Heart right ventricle (tissue), 16 donors: ENCODE measurements at places on chromosomes 7 and 10.

- no peak for DNase-seq
Observed at GRCh38 chr7:90994121-90994520, 270.1 kb upstream of the FZD1 start.

- no peak for DNase-seq
Observed at GRCh38 chr7:135514856-135515255, 5.0 kb upstream of the CNOT4 start.

GRCh38 chr7:35865287-35865686, 64.4 kb downstream of the SEPTIN7 start:
- DNase-seq = no peak

DNA sequence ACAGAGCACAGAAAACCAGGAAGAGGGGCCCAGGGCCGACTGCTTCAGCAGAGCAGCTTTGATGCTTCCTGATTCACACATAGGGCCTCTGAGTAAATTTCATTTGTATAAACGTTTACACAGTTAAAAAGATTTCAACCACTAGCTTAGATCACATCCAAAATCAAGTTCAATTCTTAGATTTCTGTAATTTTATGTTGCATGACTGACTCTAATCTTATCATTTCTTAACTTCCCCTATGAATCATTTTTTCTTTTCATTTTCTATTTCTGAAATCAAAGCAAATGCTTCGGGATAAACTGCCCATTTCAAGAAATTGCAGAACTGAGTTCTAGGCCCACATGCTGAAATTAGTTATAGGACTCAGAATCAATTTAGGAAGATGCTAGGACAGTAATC, 224.7 kb downstream of the INHBA start:
- no peak for DNase-seq

GRCh38 chr7:128160296-128160695, 80.8 kb upstream of the LEP start:
- no peak for DNase-seq

- no peak for DNase-seq
Observed at GRCh38 chr7:127979113-127979727, 52.0 kb downstream of the LRRC4 start.

DNA sequence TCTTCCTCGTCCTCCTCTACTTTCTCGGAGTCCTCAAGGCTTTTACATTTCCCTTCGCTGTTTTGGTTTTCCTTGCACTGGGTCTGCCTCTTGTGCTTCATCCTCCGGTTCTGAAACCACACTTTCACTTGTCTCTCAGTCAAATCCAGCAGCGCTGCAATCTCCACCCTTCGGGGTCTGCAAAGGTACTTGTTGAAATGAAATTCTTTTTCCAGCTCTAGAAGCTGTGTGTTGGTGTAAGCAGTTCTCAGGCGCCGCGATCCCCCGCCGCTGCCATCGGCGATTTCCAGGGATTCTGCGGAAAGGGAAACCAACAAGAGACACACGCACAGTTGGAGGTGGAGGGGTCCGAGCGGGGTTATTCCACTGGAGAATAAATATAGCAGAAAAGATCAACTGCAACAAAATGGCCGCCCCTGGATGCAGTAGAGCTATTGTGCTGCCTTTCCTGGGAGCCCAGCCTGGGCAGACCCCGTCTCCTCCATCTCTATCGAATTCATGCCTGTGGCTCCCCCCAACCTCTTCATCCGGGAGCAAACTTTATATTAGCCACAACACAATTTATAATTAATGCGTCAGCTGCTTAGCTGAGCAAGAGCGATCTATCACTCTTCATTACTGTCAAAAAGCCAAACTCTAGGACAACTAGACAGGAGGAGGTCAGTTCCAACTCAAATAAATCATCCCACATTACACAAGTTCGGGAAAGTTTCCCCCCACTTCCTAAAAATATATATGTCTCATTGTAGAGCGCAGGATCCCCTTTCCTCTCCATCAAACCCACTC, 1.1 kb downstream of the HOXA2 start:
- no peak for DNase-seq

- no peak for DNase-seq
Observed at GRCh38 chr10:16449454-16449853, 12.6 kb downstream of the PTER start.

DNA sequence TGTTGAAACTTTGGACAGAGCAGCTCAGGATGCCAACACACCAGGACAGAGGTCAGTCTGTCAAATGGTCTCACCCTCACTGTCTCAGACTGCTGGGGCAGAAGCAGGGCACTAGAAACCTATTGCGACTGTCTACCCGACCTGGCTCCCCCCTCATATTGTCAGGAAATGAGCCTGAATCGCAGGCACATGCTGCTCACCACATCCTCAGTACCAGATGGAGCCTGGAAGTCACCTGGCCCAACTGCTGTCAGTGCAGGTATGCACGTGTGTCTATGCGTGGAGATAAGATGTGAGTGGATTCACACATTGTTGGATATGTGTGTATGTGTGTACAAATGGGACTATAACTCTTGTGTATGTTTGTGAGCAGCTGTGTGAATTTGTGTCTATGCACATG, 3.2 kb upstream of the CDHR1 start:
- no peak for DNase-seq

DNA sequence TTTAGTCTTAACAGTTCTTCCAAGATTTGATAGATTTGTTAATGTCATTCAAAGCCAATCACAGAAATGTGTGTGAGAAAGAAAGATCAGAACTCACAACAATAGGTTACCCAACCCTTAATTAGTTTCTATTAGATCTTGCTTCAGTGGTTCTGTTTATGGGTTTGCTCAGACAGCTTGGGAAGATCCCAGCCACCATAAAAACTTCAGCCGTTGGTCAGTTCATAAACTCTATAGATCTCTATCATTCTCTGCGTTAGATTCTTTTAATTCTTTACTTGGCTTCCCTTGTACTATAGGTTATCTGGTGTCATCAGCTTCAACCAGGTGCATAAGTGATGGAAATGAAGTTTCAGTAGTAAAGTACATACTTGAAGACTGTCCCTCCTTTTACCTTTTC, 54.4 kb downstream of the ZNF277 start:
- DNase-seq = no peak

DNA sequence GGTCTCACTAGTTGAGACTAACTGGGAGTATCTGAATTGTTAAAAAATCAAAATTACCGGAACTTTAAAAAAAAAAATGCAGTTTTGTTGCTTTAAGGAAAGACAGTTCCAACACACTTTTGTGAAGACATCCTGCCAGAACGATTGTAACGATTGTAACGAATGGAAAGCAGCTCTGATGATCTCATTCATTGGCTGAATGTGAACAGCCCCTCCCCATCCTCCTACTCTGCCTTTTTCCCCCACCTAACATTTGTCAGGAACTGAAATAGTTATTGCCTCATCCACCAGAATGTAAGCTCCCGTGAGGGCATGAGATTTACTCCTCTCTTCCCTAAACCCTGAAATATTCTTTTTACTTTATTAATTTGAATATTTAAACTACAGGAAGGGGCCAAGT, 23.1 kb upstream of the ZC3HAV1L start:
- peak; percentile 50 for DNase-seq

- DNase-seq = no peak
Observed at GRCh38 chr10:131868436-131868835, 32.4 kb upstream of the PPP2R2D start.

- no peak for DNase-seq
Observed at GRCh38 chr10:70847659-70848360, 32.1 kb downstream of the SGPL1 start.

DNA sequence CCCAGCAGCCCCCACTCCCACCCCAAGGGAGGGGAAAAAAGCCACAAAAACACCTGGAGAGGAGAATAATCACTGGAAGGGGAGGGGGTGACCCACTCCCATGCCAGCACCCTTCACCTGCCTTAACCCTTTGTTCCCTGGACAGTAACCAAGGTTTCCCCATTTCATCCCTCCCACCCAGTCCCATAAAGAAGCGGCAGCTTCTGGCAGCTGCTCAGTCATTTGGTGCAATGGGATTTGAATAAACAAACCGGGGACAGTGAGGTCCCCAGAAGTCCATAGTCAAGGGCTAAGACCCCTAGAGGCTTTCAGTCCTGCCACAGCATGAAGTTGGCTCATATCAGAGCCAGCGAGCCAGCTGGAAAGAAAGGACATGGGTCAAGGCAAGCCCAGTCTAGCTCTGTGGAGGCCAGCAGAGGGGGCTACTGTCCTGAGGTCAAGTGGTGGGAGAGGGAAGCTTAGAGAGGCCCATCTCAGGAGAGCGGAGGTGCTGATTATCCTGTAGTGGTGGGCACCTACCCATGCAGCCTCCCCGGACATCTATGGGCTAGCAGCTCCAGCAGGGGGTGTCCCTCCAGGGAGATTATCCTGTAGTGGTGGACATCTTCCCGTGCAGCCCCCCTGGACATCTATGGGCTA, 58.9 kb upstream of the LBX1 start:
- DNase-seq = no peak

GRCh38 chr10:23478570-23478969, 39.7 kb downstream of the OTUD1 start:
- DNase-seq = no peak

- DNase-seq = no peak
Observed at GRCh38 chr7:112130729-112131410, 75.3 kb downstream of the DOCK4 start.

DNA sequence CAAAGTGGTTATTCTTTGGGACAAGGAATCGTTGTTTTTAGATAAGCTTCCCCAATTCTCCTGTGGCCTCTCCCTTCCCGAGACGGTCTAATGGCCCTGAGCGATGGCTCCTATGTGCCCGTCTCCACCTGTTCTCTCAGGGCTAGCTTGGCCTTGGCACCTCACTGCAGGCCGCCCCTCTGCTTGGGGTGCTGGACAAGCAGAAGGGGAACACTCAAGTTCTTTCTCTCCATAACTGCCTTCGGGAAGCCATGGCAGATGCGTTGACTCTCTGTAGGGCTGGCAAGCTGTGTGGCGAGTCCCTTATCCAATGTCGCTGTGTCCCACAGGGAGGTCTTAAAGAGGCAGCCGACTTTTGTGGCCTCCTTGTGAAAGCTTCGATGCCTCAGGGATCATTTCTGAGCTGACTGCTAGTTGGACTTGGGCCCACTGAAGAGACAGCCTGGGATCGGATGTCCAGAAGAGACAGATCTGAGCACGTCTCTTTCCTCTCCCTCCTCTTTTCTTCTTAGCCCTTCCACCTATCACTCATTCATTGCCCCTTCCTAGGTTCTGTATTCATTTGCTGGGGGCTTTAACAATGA, 70.8 kb downstream of the GRK5 start:
- no peak for DNase-seq

- no peak for DNase-seq
Observed at GRCh38 chr10:15361131-15361530, 10.0 kb downstream of the FAM171A1 start.

DNA sequence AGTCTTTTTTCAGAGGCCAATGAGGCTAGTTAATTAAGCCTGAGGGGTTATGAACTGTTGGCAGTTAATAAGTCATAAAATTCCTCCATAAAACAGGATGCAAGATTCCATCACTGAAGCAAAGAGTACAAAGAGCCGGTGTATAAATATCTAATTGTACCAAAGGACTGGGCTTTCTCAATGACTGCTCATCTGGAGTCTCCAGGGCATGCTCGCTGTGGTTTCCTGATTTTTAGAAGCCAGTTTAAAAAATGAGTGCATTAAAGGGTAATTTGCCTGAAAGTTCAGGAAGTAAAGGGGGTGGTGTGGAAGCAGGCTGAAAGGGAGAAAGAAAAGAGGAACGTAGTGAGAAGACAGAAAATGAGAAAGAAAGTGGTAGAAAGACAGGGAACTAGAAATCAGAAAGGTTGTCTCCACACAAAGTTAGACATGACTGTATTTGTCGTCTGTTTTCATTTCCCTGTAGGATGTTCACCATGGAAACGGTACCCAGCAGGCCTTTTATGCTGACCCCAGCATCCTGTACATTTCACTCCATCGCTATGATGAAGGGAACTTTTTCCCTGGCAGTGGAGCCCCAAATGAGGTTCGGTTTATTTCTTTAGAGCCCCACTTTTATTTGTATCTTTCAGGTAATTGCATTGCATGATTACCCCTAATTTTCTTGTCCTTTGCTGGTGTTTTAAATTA, 282.3 kb downstream of the TWIST1 start:
- DNase-seq = no peak

DNA sequence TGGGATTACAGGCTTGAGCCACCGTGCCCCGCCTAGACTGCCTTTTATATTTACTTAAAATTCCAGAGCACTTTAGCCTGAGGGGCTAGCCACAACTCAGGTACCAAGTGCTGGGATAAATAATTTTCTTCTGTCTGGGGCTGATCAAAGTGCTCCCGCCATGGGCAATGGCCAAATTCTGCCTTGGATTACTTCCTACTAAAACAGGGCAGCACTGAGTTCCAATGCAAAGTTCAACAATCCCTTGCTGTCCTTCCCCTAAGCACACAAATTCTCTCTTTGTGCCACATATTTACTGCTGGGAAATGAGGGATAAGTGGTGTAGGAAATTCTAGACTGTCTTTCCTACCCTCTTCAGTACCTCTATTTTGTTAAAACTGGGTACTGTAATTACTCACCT, 34.4 kb upstream of the ZNF92 start:
- DNase-seq = no peak

GRCh38 chr10:22997096-22997495, 69.2 kb downstream of the ARMC3 start:
- DNase-seq = no peak

DNA sequence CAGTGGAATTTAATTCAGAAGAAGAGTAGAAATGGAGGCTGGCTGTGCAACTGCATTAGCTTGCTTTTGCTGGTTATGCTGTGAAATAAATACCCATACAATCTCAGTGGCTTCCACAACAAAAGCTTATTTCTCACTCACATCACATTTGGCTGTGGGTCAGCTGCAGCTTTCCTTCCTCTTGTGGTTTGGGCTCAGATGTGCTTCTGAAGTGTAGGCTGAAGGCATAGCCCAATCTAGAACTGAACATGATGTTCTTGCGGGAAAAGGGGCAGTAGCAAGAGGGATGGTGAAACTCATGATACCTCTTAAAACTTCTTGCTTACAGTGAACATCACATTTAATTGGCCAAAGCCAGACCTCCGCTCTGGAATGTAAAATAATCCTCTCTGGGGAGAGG, 119.9 kb downstream of the HECW1 start:
- no peak for DNase-seq

- DNase-seq = no peak
Observed at GRCh38 chr10:22699976-22700375, 14.4 kb downstream of the PIP4K2A start.

DNA sequence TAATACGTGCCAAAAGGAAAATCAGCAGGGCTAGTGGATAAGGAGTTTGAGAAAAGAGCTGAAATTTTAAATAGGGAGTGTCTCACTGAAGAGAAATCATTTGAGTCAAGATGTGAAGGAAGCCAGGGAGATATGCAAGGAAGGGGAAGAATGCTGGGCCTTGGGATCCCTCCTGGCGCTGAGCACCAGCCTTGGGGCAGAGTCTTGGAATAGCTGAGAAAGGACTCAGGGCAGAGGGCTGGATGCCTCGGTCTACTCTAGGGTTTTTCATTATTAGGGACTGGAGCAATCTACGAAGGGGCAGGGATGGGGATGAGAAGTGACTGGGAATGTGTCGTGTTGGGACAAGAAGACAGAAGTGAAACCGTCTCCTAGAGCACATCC, 484 bp downstream of the ZWINT start:
- no peak for DNase-seq

GRCh38 chr7:30936650-30937245, 25.1 kb downstream of the AQP1 start:
- no peak for DNase-seq

- DNase-seq = no peak
Observed at GRCh38 chr7:3156508-3156907, 112.8 kb upstream of the CARD11 start.
